ENCODE measurements at places on chromosomes 11 and 22. TPM values are rescaled to one million over a fixed set of nuclear protein-coding genes. Genes with fewer than 3 reads are reported as not detected.

The KCTD14 gene
- total RNA-seq, result 15.2 TPM

- no peak for DNase-seq
Measured at GRCh38 chr11:11044137-11044855, 186.4 kb upstream of the ZBED5 start.

DNA sequence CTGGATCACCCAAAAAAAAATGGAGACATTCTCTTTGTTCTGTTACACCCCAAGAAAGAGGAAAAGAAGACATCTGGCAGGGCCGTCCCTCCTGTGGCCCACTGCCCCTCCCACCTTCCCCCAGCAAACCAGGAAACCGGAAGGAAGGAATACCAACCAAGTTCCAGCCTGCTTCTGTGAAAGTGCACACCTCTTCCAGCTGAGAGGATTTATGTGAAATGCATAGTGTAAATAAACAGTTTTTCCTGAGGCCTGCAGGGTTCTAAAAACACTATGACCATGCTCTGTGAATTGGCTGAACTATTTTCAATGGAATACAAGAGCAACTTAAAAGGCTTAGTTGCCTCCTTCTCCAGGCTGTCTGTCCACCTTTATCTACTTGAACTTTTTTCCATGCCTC, 50.0 kb upstream of the CHST1 start:
- DNase-seq, result no peak

DNA sequence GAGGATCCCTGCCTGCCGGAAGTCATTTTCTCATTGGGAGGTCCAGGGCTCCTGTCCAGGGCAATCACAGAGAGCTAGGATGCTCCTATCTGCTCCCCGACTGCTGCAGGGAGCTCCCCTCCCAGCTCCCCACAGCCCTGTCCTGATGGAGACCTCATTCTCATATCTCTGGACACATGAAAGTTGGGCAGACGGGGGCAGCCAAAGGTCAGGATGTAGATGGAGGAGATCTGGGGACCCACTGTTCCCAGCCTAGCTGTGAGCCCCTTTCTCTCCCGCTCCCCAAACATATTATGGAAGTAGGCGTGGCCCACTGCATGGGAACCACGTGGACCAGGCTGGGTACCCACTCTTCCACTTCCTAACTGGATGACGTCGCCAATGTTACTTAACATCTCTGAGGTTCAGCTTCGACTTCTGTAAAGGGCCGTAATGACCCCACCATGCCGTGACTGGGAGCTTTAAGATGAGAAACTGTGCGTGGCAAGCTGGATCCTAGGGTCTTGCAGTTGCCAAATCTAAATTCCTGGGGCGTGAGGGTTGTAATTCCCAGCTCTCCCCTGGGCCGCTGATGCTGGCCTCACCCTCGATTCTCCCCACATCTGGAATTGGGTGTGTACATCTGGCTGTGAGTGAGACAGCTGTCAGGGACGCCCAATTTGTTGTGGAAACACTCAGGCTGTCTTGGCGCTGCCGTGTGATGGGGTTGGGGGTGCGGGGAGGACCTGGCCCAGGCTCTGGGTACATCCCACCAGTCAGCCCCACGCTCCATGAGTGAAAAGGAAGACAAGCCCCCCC, 1.8 kb downstream of the CDC42EP2 start:
- no peak for DNase-seq

DNA sequence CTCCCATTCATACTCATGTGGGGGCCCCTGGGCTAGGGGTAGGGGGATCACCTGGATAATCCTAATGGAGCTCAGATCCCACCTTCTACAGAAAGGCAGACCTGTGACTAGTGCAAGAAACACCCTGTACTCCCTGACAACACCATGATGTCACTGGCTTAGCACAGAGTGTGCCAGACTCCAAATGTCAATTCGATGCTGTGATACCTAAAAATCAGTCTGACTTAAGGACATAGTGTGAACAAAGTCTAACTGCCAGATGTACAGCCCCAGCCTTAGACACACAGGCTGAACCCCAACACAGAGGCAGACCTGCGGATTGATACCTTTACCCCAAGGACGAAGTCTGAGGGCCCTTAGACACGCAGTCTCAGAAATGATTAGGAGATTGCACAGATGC, 8.5 kb downstream of the ABCC8 start:
- DNase-seq, result no peak

The CRYBB3 gene
- total RNA-seq, result 0.64 TPM

DNA sequence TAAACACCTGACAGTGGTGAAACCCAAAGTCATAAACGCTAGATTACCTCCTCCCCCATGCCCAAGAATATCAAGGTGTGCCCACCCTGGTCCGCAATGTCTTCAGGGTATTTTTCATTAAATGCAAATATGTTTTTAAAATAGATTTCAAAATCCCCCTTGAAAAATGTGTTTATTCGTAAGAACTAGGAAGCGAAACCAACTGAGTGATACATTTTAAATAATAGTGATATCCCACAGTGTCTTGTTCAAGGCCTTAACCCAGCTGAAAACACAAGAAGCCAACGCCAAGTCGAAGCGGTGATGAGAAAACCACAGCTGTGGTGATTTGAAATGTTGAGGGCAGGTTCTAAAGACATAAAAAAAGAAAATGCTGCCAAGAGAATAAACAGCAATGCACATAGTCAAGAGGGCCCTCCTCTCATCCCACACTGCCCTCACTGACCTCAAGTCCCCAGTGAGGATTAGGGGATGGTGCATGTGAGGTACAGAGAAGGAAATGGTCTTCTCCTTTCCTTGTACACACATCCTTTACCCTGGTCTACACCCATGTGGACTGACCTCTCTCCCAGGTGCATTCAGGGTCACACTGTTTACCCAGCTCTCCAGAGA, 25.5 kb downstream of the KCNJ1 start:
- DNase-seq, result no peak

DNA sequence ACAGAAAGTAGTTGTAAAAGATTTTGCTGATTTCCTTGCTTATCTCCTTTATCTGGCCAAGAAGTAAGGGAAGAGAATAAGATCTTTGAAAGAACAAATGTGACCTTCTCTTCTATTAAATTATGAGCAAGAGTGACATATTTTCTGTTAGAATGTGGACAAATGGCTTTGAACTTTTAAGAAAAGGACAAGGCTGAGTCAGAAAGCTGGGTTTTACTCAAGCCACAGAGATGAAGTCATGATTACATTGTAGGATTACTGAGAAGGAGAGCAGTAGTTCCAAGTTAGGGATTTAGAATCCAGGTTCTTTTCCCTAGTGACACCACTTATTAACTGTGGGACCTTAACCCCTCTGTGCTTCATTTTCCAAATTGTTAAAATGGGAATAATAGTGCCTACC, 13.5 kb downstream of the CCDC90B start:
- DNase-seq, result no peak

DNA sequence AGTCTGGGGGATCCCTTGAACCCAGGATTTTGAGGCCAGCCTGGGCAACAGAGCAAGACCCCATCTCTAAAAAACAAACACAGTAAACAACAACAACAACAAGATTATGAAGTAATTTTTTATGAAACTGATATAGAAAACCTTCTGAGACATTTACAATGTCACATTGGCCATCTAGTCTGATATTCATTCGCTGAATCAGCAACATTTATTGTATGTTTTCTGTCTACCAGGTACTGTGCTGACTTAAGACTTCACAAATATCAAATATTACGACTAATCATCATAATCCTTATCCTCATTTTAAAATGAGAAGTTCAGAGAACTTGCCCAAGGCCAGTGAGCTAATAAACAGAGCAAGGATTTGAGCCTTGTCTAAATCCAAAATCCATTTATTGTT, 120.8 kb downstream of the ATM start:
- no peak for DNase-seq

DNA sequence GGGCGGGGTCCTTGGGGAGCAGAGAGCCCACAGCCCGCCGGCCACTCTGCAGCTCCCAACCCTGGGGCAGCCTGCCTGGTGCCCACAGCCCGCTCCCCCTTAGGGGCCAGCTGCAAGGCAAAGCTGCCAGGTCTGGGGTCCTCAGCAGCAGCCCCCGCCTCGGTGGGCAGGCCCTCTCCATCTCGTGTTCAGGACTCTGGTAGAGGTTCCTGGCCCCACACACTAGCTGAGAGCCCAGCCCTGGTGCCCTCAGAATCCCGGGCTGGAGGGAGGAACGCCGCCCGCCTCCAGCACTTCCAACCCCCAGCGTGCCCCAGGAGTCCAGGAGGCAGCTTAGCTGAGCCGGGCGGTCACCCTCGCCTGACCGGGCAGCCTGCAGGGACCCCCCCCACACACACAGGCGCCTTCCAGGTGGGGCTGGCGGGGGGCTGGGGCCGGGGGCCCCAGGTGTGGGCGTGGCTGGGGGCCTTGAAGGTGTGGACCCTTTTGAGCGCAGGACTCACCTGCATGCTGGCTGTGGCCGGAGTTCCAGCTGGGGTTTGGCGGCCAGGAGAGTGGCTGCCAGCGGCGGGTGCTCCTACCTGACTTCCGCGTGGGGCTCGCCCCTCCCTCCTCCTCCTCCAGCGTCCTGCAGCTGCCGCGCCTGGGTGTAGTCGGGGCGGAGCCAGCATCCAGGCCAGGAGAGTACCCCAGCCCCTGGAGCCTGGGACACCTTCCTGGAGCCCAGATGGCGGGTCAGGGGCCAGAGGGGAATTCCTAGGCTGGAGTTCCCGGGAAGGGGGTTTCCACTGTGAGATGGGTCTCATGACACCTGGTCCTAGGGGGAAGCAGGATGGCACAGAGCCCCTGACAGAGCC, at the start of gene ANO9:
Gene ANO9 (minus strand): TSS at position 594 of the 857 bp plus-strand sequence. CDS start 85 bp downstream, at position 509.
- no peak for DNase-seq

GRCh38 chr11:104286129-104286528, 122.2 kb upstream of the PDGFD start:
- no peak for DNase-seq

DNA sequence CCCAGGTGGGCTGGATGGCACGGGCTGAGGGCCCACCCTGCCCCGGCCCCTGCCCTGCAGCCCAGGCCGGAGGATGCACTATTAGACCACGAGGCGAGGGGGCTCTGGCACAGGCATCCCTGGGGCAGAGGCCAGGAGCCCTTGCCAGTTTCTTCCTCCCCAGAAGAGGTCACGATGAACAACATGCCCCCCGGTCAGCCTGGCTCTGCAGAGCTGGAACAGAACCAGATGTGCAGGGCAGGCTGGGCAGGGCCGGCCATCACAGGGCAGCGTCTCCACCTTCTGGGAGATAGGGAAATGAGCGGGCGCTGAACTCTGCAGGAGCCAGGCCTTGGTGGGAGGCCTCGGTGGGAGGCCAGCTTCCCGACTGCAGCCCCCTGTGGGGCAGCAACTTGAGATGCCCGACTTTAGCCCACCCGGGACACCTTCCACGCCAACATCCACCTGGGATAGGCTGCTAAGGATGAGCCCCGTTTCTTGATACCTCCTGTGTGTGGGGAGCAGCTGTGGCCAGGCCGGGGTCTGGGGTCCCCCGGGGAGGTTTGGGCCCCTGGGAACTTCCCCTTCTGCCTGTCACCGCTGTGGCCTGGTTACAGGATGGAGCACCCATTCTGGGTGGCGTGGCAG, 21.8 kb upstream of the GNB1L start:
- DNase-seq, result no peak

DNA sequence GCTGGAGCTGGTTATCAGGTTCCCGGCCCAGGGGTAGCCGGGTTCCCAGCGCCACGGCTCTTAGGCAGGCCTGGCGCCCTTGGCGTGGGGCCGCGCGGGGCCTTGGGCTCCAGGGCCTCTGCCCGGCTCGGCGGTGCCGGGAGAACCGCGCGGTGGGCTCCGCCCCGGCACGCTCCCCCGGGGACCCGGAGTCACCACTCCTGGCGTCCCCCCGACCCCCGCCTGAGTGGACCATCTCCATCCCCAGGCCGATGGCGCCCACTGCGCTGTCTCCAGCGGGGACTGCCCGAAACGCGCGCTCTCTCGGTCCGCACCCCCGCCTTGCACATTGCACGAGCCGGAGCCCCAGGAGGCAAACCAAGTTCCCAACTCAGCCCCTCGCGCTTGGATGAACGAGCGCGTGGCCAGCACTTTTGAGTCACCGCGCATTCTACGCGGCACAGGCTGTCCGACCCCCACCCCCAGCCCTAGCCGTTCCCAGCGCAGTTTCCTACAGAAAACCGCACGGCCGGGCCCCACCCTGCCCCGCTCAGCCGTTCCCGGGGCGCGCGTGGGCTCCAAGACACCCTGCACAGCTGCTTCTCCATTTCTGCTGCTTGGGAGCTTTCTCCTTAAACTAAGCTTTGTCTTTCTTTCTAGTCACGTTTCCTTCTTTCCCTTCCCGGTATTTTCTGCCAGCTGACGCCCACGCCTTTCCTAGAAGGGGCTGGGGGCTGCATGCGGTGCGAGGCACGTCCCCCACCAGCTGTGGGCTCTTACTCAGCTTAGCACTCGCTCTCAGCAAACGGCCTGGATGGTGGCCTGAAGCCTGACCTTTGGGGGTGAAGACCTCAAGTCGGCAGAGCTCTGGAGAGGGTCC, 650 bp upstream of the CHID1 start:
- DNase-seq, result no peak

GRCh38 chr11:79028225-79028624, 412.6 kb downstream of the TENM4 start:
- DNase-seq, result no peak

- DNase-seq, result no peak
Measured at GRCh38 chr11:120909676-120910416, 114.1 kb upstream of the TBCEL start.

The CCDC116 gene
- total RNA-seq, result 0.66 TPM

- DNase-seq, result no peak
Measured at GRCh38 chr22:27803841-27804415, 2.4 kb upstream of the MN1 start.

DNA sequence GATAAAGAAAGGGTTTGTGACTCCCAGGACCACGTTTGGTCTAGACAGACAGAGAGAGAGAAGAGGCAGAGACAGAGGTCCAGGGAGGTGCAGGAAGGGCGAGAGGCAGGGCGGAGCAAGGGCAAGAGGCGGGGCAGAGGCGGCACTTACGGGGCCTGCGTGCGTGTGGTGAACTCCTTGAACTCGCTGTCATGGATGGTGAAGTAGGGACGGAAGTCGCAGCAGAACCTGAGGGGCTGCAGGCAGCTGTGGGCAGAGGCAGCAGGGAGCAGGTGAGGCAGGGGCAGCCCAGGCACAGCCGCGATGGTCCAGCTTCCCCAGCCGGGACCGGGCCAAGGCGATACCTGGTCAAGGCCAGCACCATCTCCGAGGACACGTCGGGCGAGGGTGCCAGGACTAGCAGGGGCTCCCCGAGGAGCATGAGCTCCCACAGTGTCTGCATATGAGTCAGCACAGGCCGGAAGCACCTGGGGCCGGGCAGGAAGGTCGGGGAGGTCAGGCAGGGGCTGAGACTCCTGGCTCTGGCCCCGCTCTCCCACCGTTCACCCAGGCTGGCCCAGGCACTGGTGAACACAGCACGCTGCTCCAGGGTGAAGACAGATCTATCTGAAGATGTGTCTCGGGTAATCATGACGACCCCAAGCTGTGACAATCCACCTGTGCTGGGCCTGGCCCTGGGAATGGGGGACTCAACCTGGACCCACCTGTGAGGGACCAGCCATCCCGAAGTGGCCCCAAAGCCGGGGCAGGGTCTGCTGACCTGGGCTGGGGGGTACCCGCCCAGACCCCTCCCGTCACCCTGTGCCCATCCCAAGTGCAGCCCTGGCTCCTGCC, 7.2 kb upstream of the PLXNB2 start:
- DNase-seq, result no peak

The SCO2 gene
- 7.0 TPM for total RNA-seq

The OR8G1 gene
- total RNA-seq, result not detected

The TSGA10IP gene
- total RNA-seq, result not detected
